Activated CD4-positive, CD25-positive, alpha-beta regulatory T cell treated with anti-CD3 and anti-CD28 coated beads, Interleukin-2, amount 50 U/mL, for 72 hours (primary cell): ENCODE measurements at places on chromosomes 6 and 20.

GRCh38 chr6:6058054-6058444 is 51.3 kb upstream of the NRN1 start:
- DNase-seq = no peak

GRCh38 chr6:71229477-71229876 is 59.1 kb upstream of the OGFRL1 start:
- DNase-seq = no peak

- DNase-seq = no peak
These were observed 39.8 kb upstream of the PTPN1 start for GRCh38 chr20:50470264-50470858.

DNA sequence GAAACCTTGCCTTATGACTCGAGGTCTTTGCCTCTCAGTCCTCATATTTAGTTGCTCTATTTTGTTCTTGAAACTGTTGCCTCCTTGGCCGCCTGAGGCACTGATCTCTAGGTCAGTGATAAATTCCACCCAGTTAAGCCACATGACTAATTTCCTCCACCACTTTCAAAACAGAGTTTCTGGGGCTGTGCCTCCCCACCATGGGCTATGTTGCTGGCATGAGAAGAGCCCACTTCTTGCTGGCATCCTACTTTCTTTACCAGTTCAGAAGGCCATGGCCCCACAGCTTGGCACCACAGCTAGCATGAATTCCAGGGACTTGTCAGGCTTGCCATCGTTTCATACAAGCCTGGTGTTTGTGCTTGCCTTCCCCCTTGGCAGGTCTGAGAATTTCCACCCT is 361.4 kb upstream of the JAG1 start:
- DNase-seq = no peak

GRCh38 chr6:89413006-89413400 is 930 bp upstream of the RRAGD start:
- no peak for DNase-seq

DNA sequence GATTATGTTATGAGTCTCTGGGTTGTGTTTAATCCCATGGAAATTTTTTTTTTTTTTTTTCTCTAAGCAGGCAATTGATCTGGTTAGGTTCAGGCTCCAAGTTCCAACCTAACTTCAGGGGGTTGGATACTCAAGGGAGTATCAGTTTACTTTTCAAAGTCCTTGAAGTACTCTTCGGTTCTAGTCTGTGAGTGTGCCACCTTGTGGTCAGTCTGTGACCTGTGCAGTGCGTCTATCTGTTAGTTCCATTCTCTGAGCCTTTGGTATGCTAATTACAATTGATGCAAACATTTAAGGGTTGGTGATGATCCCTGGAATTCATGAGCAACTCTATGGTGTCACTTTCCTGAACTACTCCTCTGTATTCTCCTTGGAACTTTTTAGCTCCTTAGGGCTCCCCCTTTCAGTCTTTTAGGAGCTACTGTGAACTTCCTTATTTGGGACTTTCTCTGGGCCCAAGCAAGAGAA is 342.0 kb downstream of the SOX4 start:
- DNase-seq = no peak

- DNase-seq = no peak
These were observed 53.0 kb upstream of the DTNBP1 start for GRCh38 chr6:15715851-15716250.

DNA sequence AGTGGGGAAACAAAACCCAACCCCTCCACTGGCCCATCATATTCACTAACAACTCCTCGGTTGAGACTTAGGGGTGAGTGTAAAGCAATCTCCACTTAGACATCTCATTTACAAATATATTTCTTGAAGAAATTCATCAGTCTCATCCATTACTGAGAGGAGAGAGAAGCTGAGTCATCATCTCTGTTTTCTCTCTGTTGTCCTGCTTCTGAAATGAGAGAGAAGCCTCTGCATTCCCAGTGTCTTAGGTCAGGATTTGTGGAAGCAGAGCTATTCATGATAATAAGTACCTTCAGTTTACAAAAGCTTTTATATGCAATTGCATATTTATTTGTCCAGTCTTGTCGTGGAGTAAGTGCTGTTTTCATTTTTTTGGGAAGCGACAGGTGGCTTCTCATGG is 879 bp downstream of the MEP1A start:
- no peak for DNase-seq

DNA sequence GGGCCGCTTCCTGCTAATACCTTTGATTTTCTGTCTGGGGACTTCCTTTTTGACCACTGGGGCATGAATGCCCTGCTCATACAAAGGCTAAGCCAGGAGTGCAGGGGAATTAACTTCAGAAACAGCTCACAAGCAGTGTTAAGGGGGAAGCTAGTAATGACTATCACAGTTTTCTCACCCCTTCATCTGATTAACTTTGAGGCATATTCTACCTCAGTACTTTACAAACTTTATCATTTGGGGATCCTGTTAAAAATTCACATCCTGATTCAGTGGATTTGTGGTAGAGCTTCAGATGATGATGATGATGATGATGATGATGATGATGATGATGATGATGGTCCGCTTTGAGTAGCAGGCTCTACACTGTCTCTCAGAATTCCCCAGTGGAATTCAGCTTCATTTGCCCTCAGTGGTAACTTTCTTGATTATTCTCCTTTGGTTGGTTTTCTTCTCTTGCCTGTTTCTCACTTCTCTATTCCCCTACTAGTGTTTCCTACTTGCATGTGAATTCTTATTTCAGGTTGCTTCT is 78.4 kb upstream of the TMEM170B start:
- DNase-seq = no peak

GRCh38 chr6:156281266-156281665 is 495.9 kb upstream of the ARID1B start:
- DNase-seq = no peak

DNA sequence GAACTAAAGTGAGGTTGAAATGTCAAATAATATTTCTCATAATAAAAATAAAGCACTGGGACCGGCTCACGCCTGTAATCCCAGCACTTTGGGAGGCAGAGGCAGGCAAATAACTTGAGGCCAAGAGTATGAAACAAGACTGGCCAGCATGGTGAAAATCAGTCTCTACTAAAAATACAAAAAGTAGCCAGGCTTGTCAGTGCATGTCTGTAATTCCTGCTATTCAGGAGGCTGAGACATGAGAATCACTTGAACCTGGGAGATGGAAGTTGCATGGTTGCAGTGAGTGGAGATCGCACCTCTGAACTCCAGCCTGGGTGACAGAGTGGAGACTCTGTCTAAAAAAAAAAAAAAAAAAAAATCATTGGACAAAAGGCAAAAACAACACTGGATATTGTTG is 38.4 kb upstream of the RSPO3 start:
- no peak for DNase-seq

DNA sequence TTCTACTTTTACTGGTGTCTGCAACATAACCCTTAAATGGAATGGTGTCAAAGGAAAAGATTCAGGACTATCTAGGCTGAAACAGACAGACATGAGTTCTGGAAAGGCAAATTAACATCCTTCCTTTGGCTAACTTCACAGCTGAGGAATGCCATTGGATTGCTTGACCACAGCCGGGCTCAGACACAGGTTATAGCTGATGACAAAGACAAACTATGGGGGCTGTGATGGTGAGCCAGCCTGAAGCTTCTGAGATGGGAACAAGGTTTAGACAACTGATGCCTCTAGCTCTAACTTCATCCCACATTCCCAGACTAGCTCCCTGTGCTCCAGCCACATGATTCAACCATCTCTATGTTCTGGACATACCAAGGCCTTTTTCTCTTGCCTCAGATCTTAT is 15.3 kb downstream of the POLR1C start:
- DNase-seq = no peak

DNA sequence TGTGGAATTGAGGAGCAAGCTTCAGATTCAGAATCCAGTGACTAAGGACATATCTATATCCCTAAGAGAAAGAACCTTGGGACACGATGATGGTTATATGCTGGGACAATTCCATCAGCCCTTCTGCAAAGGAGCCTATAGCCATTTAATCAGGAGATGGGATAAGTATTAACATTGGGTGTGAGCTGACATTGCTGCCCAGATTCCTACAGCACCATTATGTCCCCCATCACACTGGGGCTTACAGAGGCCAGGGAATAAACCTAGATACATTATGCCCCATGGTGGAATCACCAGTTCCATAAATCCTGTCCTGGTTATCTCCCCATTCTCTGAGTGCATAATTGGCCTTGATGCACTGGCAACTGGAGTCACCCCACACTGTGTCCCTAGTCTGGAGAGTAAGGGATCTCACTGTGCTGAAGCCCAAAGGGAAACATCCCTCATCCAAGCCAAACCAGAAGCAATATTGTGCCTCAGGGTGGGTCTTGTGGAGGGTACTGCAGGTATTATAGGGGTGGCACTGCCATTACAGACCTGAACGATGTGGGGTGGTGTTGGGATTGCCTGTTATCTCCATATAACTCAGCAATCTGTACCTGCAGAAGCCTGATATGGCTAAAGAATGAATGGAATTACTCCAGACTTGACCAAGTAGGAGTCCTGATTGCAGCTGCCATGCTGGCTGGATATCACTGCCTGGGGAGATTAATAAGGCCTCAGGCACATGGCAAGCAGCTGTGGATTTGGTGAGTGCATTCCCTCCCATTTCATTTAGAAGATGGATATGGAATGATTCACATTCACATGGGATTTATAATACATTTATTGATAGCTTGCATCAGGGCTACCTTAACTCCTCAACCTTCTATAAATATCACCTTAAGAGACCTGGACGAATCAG is 5.0 kb downstream of the HLA-A start:
- DNase-seq = no peak

DNA sequence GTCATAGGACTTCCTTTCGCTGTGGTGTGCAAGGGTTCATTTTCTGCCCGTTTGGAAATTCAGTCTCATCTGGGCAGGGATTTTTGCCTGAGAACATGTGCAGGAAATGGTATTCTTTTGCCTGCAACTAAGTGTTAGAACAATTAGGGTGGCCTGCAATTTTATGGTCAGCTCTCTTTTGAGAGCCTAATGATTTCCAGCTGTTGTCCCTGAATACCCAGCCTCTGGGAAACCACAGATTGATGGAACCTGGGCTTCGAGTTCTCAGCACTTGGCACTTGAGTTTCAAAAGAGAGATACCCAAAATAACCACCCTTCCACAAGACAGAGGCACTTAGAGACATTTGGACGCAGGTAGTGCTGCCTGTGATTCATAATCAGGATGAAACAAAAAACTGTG is 217.2 kb upstream of the FOXA2 start:
- DNase-seq = no peak

- DNase-seq = peak; percentile 49
These were observed 94.6 kb downstream of the ARMC2 start for GRCh38 chr6:108942556-108943492.

- DNase-seq = no peak
These were observed 203.1 kb downstream of the JARID2 start for GRCh38 chr6:15449011-15449410.

- DNase-seq = no peak
These were observed 368.8 kb upstream of the SASH1 start for GRCh38 chr6:147973806-147974205.

DNA sequence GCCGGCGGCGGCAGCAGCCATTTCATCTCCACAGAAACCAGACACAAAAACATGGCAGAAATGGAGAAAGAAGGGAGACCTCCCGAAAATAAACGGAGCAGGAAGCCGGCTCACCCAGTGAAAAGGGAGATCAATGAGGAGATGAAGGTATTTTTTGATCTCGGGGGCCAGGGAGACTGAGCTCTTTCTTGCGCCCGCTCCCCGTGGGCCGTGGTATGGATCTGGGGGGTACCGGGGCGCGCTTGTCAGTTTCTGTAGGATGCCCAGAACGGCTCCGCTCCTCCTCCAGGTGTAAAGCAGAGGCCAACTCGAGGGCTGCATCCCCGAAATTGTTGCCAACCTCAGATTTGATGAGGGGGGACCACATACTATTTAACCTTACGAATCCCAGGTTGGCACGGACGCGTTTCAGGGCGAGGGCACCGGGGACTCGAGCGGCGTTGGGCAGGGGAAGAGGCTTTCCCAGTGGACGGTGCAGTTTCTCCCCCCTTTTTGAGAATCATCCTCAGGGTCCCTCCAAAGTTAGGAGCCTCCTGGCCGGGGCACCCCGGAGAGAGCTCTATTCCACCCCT is 735 bp downstream of the SOBP start:
- DNase-seq = no peak

GRCh38 chr6:156150391-156150790 is 626.8 kb upstream of the ARID1B start:
- DNase-seq = no peak

GRCh38 chr20:43458422-43458924 is 777 bp downstream of the SRSF6 start:
- DNase-seq = no peak

GRCh38 chr20:50589548-50590347 is 79.6 kb downstream of the PTPN1 start:
- no peak for DNase-seq

GRCh38 chr20:51889466-51889865 is 87.1 kb upstream of the SALL4 start:
- DNase-seq = no peak
